ENCODE measurements at places on chromosomes 3 and 15.

DNA sequence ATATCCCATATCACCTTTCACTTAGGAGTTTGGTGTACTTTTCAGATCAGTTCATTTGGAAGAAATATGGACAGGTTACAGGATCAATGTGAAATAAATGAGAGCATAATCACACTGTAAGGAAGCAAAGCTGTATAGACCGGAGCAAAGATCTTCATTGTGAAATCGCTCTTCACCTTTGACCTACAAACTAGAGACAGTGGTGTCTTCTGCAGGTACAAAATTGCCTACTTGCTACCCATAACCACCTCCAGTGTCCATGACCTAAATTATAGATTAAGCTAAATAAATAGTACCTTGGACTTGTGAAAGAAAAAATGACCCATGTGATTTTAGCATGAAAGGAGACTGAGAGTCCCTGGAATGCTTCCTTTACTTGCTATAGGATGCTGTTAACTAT, 379.5 kb upstream of the SUCLG2 start:
- DNase-seq: no peak

- DNase-seq: no peak
These were observed 82.4 kb downstream of the CCNL1 start for GRCh38 chr3:157077565-157077991.

- no peak for DNase-seq
These were observed 14.2 kb upstream of the IQSEC1 start for GRCh38 chr3:13087320-13087990.

DNA sequence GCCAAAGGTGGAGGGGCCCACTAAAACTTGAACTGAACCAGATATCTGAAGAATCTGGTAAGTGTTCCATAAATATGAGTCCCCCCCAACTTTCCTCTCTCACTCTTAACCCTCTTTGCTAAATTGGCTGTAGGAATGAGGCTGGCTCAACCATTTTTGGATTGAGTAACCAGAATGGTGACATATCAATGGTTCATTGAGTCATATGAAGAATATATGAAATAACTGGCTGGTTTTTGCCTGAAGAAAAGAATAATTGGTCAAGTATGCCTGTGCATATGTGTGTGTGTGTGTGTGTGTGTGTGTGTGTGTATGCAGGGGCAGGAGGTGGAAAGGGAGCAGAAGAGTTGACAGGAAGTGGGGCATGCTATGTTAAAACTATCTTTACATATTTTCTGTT, 472.9 kb upstream of the THBS1 start:
- no peak for DNase-seq

DNA sequence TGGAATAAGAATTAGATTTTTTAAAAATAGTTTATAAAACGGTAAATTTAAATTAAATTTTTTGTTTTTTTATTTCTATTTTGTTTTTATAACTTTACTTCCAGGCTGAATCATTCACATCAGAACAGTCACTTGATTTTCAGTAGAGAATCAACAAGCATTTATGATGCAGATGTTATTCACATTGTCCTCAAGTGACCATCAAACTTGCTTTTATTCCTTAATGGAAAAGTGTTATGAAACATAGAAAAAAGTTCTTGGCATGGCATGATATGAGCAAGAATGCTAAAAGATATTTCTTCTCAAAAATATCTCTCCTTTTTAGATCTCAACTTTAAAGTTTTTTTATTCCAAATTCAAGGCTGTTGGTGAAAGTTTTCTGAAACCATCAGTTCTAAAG, 70.9 kb upstream of the TGFBR2 start:
- no peak for DNase-seq

DNA sequence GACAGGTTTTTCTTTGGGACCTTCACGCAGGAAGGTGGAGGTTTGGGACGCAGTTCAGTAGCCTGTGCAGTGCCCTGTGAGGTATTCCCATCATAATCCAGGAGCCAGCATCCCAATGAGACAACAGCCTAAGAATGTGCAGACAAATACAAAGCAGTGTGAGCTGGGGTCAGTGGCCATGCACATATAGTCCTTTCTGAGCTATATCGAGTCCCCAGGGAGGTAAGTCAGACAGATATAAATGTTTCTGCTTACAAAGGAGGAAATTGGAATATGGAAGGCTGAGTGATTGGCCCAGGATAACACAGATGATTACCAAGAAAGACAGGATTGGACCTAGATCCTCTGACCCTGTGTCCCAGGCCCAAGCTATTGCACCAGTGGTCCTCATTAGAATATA, 216.6 kb upstream of the TRIM42 start:
- DNase-seq: no peak

GRCh38 chr15:60448668-60449360, 30.1 kb downstream of the ICE2 start:
- no peak for DNase-seq

DNA sequence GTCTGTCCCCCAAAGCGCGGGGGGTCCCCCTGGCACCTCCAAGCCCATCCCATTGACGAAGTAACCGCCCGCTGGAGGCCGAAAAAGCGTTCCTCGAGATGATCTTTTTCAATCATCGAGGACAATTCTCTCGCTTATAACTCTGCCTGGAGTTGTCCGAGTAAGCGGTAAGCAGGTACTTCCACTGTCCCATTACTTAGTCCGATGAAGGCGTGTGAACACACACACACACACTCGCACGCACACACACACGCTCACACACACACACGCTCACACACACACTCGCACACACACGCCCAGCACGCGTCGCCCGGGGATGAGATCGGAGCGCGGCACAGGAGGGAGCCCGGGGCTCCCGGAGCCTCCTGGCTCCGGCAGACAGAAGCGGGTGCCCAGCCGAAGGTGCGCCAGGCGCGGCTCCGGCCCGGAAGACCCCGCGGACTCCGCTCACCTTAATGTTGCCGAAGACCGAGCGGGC, 430 bp downstream of the SLCO2A1 start:
- no peak for DNase-seq

DNA sequence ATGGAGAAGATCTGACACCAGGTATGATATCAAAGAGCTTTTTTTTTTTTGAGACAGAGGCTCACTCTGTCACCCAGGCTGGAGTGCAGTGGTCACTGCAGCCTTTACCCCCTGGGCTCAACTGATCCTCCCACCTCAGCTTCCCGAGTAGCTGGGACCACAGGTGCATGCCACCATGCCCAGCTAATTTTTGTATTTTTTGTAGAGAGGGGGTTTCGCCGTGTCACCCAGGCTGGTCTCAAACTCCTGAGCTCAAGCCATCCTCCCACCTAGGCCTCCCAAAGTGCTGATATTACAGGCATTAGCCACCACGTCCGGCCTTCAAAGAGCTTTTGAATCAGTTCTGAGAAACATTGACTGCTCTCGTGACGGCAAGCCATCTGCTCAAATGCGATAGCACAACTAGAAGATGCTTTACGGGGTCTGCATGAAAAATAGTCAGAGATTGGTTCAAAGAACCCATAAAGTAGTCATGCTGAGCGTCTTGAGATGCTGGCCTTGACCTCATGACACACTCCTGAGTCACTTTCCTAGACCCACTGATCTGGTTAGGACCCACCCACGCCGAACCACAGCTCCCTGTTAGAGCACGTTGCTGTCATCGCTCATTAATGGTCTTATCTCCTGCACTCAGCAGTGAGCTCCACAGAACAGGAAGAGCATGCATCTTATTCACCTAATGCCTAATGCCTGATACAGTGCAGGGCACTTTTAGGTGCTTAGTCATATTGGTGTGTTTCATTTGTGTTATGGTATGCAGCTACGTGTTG, 57.0 kb upstream of the NR2F2 start:
- no peak for DNase-seq

GRCh38 chr3:41742121-41742520, 219.8 kb downstream of the ULK4 start:
- DNase-seq: no peak

- DNase-seq: no peak
These were observed 24.8 kb downstream of the ZBTB38 start for GRCh38 chr3:141392897-141393734.

GRCh38 chr3:139674571-139675260, 3.1 kb downstream of the NMNAT3 start:
- no peak for DNase-seq

GRCh38 chr3:124821356-124821755, 65.8 kb downstream of the ITGB5 start:
- no peak for DNase-seq

- DNase-seq: peak; percentile 19
These were observed 4.1 kb downstream of the EFCAB12 start for GRCh38 chr3:129424185-129424841.

GRCh38 chr15:99390667-99391066, 139.4 kb downstream of the LRRC28 start:
- DNase-seq: no peak

- no peak for DNase-seq
These were observed 78.8 kb downstream of the FBN1 start for GRCh38 chr15:48566668-48567067.

DNA sequence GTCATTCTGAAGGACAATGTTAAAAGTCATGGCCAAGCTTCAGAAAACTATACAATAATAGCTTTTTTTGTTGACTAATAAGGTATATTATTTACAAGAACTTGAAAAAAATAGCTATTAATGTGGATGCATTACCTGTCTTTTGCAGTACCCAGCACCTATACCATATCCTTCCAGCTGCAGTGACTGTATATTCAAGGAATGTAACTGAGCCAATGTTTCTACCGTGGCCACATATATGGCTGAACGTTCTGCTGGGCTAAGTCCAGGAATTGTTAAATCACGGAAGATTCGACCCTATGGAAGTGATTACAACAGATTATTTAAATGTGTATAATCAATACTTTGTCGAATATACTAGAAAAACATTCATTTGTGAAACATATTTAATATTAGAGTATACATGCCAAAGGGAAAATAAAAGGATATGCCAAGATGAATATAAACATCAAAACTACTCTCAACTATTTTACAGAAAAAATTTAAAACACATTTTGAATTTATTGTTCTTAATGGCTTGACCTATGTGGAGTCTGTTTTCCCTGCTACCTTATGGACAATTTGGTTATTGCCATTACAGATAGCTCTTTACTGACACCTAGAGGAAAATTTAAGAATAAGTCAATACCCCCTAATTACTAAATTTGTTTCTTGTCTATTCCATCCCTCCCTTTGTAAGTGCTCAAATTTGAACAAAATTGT, 17.6 kb downstream of the ACAD11 start:
- no peak for DNase-seq

DNA sequence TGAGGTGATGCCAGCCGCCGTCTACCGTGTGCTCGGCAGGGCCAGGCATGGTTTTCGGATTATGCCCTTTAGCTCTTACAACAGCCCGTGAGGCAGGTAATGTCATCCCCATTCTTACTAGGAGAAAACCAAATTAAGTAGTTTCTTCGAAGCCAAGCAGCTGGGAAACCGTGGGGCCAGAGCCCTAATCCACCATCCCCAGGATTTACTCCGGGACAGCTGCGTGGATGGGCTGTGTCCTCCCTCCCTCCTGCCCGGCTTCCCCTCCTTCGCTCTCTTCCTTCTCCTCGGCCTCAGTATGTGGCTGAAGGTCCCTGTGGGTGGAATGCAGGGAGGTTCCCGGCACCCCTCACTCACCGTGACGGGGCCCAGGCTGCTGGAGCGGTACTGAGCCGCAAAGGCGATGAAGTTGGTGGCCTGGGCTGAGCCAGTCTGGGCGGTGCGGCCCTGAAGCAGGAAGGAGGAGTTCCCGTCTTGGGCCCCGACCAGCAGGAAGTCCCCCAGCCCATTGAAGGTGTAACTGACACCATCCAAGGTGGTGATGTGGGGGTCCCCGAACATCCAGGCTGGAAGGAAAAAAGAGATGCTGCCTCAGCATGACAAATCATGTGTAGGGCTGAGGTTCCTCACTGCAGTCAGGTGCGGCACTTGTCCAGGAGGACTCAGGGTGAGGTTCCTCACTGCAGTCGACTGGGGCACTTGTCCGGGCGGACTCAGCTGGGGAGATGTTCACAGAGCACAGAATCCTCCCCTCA, 42.5 kb downstream of the MUC20 start:
- no peak for DNase-seq

Measured in stimulated activated naive B cell treated with anti-CD40 and anti-IgM and Interleukin-4, amounts not matched to agents 10 μg/mL and 1 μg/mL and 100 μg/mL, for 72 hours (primary cell).